IPS-NIHi11 (cell line): ENCODE measurements at places on chromosomes 5 and 9.

- DNase-seq, result no peak
These were observed 23.6 kb upstream of the TNFSF8 start for GRCh38 chr9:114953959-114954358.

GRCh38 chr5:73514418-73514817 is 16.2 kb downstream of the BTF3 start:
- DNase-seq, result no peak

DNA sequence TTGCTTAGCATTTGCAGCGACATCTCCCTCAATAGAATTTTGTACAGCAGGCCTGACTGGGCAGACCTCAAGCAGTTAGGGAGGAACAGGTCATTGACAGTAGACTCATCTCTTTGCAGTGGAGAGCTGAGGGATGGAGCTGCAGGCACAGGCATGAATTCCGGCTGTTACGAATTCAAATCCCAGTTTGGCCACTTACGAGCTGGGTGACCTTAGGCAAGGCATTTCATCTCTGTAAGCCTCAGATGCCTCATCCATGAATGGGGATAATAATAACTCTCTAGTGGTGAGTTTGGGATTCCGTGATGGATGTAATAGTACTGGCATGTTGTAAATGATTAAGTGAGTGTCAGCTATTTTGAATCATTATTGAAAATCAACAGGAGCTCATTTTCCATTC is 195.3 kb downstream of the SEMA6A start:
- DNase-seq, result no peak

DNA sequence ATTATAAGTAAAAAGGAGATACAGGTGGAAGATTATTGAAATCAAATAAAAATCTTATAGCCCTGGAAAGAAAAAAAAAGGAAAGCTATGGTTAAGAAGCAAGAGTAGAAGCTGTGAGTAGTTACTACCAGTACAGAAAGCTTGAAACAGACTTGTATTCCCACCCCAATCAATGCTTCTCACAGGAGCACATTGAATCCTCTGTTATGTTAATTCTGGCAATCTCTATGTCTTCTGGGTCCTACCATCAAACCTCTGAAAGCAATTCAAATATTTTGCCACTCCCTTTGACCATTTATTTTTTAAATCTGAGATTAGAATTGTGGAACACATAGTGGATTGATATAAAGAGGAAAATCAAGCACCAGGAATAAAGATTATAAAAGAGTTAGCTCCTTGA is 186.5 kb downstream of the MEF2C start:
- no peak for DNase-seq

GRCh38 chr9:129026442-129027223 is 1.5 kb downstream of the SH3GLB2 start:
- DNase-seq, result peak; percentile 70

- no peak for DNase-seq
These were observed 636.5 kb downstream of the TLE1 start for GRCh38 chr9:81052846-81053245.

- DNase-seq, result peak; percentile 13
These were observed 474 bp downstream of the HMGCR start for GRCh38 chr5:75337366-75338021.

DNA sequence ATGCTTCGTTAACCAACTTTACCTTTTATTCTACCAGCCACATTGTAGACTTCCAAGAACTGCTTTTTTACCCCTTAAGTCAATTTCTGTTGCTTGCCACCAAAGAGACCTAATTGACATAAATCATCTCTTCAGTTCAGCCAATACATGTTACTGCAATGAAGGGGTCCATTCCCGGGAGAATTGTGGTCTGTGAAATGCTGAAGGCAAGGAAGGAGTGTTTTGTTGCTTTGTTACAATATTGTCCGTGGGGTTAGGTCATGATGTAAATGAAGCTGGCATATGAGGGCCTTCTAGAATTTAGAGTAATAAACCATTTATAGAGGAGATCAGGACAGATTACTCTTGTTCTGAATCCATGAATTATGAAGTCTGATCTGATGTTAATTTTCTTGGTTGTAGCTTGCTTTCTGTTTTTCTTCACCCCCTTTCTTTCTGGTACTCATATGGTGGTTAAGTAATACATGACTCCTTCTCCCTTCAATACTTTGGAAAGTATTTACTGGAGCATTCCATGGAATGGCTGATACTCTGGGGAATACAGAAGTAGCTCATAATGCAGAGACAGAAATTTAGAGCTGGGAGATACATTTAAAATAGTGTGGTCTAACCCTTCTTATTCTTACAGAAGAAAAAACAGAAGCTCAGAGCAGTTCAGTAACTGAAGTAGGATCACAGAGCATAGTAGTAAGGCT is 297.0 kb upstream of the CLINT1 start:
- DNase-seq, result no peak

GRCh38 chr5:93721071-93721470 is 20.3 kb downstream of the POU5F2 start:
- DNase-seq, result no peak
